HCEC 1CT (cell line): ENCODE measurements at places on chromosomes 11 and 22.

DNA sequence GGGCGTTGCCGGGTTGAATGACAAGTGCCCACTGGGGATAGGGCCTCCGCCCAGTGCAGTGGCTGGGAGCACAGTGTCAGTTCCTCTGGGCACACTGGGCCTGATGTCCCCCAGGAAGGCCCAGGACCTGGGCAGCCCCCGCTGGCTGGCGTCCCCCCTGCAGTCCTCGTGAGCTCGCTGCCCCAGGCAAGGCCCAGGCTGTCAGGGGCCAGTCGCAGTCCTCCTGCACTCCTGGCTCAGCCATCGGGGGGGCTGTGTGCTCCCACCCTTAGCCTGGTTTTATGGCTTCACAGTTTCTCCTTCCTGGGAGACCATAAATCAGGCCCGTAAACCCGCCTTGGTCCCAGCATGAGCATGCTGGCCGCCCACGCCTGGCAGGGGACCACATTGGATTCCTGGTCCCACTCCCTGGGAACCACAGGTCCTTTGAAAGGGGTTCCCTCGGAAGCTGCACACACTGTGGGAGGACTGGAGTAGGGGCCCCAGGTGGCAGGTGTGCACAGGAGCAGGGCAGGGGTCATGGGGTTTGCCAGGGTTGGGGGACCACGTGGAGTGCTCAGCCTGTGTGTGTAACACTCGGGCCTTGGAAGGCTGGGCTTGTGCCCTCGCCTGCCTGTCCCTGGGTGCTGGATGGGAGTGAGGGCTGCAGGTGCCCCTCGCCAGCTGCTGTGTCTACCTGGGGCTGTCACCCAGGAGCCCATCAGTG, 113.6 kb downstream of the KCNQ1OT1 start:
- DNase-seq = no peak

DNA sequence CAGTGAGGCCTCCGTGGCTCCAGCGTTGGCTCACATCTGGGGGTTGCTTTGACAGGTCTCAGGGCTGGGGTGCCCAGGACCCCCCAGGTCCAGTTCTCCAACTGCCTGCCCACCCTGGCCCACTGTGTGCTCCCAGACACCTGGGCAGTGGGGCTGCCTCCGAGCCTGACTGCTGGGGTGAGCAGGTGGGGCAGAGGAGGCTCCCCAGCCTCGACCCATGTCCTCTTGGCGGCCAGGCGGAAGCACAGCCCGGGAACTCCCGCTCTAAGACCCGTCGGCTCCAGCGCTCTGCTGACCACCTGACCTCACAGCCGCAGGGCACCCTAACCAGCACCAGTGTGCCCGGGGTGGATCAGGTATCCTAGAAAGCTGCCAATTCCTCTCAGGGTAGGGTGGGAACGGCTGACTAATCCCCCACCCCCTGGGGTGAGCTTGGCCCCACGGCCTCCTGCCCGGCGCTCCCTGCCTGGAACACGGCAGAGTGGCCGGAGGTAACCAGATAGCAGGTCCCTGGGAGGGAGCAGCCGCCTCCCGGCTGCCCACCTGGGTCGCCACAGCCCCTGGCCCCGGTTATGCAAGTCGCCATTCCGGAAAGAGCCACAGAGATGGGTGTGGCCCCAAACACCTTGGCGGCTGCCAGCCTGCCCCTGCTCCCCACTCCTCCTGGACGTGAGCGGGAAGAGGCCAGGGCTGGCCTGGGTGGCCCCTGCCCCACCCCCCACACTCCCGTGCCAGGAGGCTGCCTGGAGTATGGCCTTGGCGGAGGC, 19.2 kb upstream of the MUC5B start:
- no peak for DNase-seq

DNA sequence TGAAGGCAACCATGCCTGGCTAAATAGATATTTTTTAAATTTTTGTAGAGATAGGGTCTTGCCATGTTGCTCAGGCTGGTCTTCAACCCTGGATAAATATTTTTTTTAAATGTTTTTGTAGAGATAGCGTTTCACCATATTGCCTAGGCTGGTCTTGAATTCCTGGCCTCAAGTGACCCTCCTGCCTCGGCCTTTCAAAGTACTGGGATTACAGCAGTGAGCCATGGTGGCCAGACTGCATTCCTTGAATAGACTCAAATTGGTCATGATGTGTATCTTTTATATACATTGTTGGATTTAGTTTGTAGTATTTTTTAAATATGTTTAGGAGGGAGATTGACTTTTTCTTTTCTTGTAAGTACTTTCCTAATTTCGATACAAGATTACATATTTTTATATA, 325.7 kb upstream of the C11orf87 start:
- DNase-seq = no peak

- DNase-seq = no peak
Measured at GRCh38 chr11:39239553-39239952, 2219.9 kb downstream of the LRRC4C start.

GRCh38 chr22:23401111-23401909, 178.8 kb downstream of the IGLL1 start:
- peak; percentile 53 for DNase-seq

- no peak for DNase-seq
Measured at GRCh38 chr11:45934580-45935318, 12.3 kb downstream of the LARGE2 start.

DNA sequence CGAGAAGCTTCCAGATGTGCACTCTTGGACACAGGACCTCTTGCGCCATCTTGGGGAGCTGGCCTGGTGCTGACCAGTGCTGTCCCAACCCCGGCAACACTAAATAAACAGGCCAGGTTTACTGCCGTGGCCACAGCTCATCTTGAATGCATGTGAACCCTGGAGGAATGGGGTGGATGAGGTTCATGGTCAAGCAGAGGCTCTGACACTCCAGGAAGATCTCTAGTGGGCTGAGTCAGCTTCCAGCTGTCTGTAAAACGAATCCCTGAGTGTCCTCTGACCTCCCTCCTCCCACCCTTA, 51.8 kb downstream of the ALX4 start:
- DNase-seq = peak; percentile 22

DNA sequence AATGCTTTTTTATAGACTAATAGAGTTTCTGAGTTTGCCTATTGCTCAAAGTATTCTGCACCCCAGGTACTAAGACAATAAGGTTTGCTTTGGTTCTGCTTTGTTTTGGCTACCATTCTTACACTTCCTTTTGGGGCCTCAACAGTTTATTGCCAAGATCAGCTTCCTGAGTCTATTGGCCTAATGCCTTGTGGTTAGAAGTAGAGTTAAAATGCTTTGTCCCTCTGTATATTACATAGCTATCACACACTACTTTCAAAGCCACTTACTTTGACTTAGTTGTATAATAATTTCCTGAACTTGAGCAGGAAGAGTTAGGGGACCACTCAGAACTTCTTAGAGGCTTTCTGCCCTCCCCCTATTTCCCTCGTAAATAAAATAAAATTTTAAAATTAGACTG, 96.5 kb downstream of the DLG2 start:
- no peak for DNase-seq

GRCh38 chr11:132402071-132402684, 1031.8 kb downstream of the NTM start:
- no peak for DNase-seq

GRCh38 chr22:23970201-23970641, 3.5 kb downstream of the DDTL start:
- no peak for DNase-seq

- DNase-seq = no peak
Measured at GRCh38 chr11:56782167-56782847, 33.8 kb upstream of the OR9G4 start.

GRCh38 chr22:25669253-25670069, 72.5 kb upstream of the MYO18B start:
- no peak for DNase-seq

DNA sequence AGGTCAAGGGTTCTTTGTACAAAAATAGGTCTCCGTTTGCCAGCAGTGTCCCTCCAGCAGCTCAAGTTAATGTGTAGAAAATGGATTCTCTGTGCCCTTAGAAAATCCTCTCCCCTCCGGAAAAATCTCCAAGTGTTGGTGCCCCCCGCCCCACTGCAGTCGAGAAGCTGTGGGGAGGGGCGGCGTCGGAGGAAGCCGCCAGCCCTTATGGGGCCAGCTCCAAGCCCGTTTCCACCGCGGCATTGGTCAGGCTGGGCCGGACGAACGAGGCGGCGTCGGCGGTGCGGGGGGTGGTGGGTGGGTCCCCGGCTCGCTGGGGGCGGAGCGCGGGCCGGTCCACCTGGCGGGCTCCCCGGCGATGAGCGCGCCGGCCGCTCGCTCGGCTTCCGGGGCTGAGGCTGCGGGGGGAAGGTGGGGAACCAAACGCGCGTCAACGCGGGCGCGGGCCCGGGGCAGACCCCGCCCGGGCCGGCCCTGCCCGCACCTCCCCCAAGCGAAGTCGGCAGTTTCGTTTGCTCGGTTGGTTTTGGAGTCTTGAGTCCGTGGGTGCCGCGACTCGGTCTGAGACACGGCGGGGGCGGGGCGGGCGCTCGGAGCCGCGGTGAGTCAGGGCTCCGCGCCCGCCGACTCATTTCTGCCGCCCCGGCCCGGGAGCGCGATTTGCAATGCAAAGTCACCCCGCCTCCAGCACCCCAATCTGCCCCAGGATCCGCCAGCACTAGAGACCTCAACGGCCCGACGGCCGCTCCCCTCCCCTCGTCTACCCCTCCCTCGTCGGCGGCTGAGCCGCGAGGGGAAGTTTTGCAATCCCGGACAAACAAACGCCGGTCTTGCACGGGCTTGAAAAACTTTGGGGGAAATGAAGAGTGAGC, 1.4 kb downstream of the ASCL2 start:
- DNase-seq = no peak

DNA sequence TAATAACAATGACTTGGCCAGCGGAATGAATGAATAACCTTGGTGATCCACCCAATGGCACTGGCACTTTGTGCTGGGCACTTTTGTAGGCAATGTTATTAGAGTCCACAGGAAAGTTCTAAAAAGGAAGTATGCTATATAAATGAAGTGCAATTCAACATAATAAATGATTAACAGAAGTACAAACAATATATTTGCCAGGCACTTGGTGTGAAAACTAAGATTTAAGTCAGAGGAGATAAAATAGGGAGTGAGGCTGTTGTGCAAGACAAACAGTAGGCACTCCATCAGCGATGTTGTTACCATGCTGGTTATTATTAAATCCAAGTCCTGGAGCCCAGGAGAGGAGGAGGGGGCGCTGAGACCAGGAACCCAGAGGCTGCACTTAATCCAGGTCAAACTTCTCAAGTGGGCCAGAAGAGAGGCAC, 173.8 kb downstream of the LARGE1 start:
- no peak for DNase-seq

DNA sequence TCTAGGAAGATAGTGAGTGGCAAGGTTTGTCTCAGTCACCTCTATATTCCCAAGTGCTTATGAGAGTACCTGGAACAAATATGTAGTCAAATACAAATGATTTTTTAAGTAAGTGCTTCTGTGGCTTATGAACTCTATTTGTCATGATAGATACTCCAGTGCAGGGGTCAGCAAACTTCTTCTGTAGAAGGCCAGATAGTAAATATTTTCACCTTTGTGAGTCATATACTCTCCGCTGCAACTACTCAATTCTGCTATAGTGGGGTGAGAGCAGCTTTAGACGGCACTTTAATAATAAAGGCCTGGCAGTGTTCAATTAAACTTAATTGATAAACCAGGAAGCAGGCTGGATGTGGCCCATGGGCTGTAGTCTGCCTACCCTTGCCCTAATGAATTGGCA, 12.4 kb upstream of the CCDC34 start:
- no peak for DNase-seq

- no peak for DNase-seq
Measured at GRCh38 chr11:57087991-57088390, 93.8 kb upstream of the LRRC55 start.

- DNase-seq = no peak
Measured at GRCh38 chr11:56700914-56701485, 2.1 kb downstream of the OR9G1 start.

- no peak for DNase-seq
Measured at GRCh38 chr11:134483291-134483690, 71.2 kb upstream of the B3GAT1 start.

DNA sequence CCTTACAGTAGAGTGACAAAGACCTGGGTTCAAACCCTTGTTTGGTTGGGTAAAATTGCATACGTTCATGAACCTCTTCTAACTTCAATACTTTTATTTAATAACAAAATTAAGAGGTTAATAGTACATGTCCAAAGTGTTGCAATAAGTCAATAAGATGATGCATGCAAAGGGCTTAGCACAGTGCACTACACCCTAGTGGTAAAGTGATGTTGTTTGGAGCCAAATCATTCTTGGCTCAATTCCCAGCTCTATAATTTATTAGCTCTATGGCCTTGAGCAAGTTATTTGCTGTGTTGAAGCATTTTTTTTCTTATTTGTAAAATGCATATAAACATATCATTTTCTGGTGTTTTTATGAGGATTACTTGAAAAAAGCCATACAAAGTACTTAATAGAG, 945.3 kb downstream of the LRRC4C start:
- peak; percentile 2 for DNase-seq
